ENCODE measurements at places on chromosomes 3 and 15.

GRCh38 chr3:194086388-194087075 lies 49.4 kb upstream of the HES1 start:
- DNase-seq: no peak

- DNase-seq: no peak
Observed at GRCh38 chr3:181797431-181797830, 85.7 kb downstream of the SOX2 start.

DNA sequence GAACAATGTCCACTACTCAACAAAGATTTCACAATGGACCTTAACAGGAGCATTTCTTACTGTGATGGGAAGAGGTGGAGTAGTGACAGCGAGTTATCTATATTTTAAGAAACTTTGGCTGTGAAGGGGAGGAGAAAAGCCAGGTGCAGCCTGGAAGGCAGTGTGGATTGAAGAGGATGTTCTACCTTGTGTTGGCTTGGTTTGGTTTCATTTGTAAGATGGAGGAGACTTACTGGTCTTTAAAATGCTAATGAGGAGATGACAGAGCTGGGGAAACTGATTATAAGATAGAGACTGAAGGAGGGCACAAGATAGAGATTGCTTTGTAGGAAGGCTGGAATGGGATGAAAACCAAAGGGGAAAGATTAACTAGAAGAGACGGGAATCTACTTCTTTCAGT lies 59.4 kb downstream of the PLOD2 start:
- DNase-seq: no peak

GRCh38 chr15:96354731-96355567 lies 24.4 kb downstream of the NR2F2 start:
- DNase-seq: no peak

GRCh38 chr3:115245899-115246298 lies 98.8 kb upstream of the ZBTB20 start:
- no peak for DNase-seq
